ENCODE measurements at places on chromosomes 13 and 19.

DNA sequence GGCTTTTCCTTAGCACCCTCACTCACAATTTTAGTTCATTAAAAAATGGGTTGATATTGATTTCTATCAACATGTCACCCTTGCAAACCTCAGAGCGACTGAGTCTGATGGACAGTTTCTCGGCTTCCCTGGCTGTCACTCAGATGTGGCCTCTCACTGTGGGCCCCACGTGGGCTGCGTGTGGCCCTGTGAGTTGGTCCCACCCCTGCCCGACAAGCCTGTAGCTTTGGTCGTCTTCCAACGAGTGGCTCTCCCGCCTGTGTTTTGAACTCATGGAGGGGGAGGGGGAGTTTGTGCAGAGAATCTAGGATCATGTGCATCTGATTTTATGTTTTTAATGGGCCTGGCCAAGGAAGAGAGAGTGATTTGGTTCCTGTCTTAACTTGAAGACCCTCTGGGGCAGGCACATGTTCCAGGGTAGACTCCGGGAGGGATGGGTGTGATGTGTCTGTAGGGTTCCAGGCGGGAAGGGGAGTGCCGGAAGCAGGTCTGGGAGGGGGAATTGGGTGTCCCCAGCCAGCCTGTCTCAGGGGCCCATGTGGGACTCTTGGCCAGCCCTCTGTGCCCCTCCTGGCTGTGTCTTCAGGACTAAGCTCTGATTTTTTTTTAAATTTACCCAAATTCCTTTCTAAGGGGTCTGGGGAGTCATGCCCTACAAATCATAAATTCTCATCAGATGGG, 18.9 kb downstream of the ATP11A start:
- no peak for DNase-seq

DNA sequence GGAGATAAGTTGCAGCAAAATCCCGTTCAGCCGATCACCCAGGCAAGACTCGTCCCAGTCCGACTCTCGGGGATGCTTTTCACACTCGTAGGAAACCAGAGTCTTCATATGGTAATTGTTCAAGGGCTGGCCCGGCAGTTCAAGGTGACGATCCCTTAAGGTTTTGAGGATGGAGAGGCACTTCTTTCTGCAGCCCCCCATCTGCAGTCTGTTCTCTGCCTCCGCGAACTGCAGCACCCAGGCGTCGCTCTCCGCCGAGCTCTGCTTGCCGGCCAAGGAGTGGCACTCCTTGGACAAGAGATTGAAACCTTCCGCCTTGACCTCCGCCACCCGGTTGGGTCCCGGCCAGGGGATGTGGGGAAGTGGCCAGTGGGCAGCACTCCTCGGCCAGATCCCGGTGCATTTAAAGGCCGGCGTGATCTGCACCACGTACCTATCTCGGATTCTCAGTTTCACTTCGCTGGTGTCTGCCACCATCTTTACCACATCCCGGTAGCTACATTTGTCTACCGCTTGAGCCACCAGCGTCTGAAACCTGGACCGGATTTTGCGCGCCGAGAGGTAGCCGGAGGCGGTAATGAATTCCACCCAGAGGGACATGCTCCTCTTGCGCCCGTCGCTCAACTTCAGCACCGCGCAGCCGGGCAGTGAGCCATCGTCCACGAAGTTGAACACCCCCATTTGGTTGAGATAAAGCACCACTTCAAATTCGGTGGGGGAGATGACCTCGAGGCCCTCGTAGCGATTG, 1.1 kb downstream of the MAB21L1 start:
- DNase-seq, result no peak

DNA sequence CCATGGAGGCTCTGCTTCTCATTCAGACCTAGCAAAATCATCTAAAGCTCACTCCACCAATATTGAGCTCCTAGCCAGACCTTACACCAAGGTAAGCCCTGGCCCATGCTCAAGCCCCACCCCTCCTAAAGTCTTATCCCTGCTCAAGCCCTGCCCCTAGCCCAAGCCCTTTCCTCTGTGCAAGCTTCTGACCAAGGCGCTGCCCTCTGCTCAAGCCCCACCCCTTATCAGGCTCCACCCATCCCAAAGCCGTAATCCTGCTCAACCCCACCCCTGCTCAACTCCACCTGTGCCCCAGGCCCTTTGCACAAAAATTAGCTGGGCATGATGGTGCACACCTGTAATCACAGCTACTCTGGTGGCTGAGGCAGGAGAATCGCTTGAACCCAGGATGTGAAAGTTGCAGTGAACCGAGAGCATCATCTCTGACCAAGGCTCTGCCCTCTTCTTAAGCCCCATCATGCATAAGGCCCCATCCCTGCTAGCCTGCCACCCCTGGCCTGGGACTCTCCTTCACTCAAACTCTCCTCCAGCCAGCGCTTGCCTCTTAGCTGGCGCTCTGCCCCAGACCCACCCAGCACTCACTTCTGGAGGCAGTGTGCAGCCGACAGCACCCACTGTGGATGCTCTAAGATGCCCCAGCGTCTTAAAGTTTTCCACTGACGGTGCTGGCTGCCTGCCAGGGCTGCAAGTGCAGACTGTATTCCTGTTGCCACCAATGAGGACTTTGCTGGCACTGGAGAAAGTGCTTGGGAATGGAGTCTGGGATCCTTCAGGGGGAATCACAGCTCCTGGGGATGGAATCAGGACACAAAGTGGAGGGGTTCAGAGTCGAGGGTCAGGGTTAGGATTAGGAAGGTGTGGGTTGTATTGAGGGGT, 16.5 kb downstream of the KLK4 start:
- no peak for DNase-seq

- no peak for DNase-seq
These were observed 6.9 kb downstream of the ARHGEF7 start for GRCh38 chr13:111122056-111122455.

DNA sequence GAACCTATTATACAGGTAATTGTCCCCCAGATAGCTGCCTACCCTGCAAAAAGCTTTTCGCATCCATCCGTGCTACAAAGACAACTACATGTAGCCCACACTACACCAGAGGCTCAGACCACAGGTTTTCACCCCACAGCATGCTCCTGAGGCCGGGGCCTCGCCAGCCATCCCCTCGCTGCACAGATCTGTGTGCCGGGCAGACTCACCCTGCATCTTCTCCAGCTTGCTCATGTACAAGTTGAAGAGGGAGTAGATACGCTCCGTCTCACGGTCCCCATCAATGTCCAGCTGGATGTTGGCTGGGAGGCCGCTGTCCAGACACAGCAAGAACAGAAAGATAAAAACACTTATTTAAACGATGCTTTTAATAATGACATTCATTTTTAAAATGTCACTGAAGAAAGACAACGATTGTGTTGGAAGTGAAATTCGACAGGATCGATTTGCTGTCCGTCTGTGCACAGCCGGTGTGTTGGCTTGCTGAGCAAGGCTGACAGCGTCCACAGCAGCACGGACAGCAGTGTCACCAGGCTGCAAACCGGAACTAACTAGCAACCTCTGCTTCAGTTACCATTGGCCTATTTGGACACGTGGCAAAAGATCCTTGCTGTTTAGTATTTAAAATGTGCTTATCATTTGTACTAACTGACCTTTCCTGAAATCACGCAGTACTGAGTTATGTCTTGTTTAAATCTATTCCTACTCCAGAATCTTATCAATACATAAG, 18.6 kb upstream of the C13orf46 start:
- DNase-seq, result no peak

DNA sequence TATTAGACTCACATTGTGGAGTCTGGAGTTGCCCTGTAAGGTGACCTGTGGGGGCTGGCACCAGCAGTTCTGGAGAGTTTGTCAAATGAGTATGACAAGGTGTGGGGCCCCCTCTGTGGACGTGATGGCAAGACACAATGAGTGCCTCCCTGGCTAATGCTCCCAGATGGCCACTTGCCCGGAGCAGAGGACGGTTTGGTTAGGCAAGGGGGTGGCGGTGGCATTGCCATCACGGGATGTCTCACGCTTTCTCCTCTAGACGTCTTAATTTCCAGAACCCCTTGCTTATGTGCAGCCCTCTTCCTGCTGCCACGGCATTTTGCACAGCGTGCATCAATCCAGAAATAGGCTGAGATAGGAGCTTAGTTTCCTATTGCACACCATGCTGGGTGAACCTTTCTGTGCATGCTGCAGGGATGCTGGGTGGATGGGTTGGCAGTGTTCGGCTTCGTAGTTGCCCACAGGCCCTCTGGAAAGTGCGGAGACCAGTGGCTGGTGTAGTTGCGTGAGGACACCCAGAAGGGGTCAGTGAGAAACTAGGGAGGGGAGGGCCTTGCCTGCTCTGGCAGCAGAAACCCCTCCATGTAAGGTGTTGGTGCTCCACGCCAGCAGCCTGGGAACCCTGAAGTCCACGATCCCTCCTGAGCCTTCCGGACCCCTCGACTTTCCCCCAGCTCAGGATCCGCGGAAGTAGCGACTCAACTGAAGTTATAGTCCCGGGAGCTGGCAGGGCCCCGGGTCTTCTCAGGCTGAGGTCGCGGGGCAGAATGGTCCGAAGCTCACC, 18.1 kb upstream of the LRP3 start:
- DNase-seq, result peak; percentile 15

GRCh38 chr13:93889430-93889951, 590.0 kb downstream of the DCT start:
- no peak for DNase-seq

DNA sequence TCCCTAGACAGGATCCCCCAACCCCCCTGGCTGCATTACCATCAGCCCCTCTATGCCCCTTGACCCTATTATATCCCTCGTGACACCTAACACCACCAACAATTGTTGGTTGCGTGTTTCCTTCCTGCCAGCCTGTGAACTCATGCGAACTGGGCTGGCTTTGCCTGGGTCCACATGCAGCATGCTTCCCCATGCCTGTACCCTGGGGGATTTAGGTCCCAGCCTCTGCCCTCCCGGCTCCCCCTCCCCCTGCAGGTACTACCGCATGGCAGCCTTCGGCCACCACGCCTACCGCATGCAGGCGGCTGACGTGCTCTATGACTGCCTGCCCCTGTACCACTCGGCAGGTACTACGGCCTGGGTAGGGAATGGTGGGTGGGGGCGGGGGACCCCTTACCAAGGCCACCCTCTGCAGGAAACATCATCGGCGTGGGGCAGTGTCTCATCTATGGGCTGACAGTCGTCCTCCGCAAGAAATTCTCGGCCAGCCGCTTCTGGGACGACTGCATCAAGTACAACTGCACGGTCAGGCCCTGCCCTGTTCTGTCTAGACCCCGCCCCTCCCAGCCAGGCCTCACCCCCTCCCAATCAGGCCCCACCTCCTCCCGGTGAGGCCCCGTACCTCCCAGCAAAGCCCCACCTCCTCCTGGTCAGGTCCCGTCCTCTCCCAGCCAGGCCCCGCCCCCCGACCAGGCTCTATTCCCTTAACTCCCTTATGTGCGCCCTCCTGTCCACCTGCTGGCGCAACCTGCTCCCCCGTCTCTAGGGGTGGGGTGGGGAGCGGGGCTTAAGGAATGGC, 18.5 kb downstream of the SLC27A1 start:
- peak; percentile 80 for DNase-seq

DNA sequence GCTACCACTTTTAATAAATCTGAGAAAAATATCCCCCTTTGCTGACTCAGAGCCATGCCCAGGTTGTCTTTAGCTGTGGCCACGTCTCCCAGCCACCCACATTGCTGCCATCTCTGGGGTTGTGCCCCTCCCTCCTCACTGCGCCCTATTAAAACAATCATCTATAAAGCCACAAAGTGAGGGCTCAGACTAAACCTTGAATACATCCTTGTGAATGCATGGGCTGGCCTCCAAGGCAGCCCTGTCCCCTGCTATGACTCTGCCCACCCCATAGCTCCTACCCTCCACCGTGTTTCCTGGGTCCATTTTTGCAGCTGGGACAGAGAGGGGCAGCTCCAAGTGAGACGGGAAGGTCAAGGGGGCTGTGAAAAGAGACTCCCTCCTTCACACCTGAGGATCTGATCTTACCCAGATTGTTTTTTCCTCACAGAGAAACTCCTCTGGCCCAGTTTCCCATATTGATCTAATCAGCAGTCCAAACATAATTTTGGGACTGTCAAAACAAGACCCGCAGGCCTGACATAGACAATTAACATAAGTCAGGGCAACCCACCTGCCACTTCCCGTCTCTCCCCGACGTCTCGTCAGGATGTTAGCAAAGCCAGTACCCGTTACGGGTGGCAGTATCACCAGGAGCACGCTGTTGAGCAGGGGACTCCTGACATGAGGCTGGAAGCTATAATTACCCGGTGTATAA, 199.0 kb downstream of the KATNAL1 start:
- DNase-seq, result no peak

DNA sequence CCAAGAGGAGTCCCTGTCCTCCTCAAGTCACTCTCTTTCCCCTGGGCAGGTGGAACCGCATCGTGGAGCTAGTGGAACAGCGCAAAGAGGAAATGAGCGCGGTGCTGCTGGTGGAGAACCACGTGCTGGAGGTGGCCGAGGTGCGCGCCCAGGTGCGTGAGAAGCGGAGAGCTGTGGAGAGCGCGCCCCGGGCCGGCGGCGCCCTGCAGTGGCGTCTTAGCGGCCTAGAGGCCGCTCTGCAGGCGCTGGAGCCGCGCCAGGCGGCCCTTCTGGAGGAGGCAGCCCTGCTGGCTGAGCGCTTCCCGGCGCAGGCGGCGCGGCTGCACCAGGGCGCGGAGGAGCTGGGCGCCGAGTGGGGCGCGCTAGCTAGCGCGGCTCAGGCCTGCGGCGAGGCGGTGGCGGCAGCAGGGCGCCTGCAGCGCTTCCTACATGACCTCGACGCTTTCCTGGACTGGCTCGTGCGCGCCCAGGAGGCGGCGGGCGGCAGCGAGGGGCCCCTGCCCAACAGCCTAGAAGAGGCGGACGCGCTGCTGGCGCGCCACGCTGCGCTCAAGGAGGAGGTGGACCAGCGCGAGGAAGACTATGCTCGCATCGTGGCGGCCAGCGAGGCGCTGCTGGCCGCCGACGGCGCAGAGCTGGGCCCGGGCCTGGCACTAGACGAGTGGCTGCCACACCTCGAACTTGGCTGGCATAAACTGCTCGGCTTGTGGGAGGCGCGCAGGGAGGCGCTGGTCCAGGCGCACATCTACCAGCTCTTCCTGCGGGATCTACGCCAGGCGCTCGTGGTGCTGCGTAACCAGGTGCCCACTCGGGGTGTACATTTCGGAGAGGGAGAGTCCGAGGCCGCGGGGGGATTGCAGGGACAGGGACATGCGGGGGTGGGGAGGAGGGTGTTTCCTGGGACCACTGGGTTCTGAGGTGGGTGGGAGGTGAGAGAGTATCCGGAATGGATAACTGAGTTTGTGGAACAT, 52.8 kb downstream of the SPTBN4 start:
- no peak for DNase-seq

DNA sequence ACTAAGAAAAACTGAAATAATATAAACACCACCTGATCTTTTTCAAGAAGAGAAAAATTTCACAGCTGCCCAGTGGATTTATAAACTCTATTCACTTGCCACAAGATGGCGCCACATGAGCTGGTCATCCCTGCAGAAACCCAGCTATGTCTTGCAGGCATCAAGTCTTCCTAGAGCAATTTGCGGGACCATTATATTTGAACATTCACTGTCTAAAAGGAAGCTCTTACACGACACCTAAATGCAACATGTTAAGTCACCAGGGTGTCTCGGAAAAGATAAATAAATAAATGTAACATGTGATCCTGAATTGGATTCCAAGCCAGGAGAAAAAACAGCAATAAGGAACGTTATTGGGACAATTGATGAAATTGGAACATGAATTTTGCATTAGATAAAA, 20.3 kb upstream of the AKT2 start:
- DNase-seq, result peak; percentile 77

- no peak for DNase-seq
These were observed 27.5 kb upstream of the KATNAL1 start for GRCh38 chr13:30334663-30335386.

Measured in stimulated activated CD4-positive, alpha-beta T cell treated with anti-CD3 and anti-CD28 coated beads, Interleukin-12 subunit alpha, Interleukin-12 subunit beta, amount 100 ng/mL, for 48 hours (primary cell).